AG04449 (cell line): ENCODE measurements at places on chromosomes 13 and 19.

DNA sequence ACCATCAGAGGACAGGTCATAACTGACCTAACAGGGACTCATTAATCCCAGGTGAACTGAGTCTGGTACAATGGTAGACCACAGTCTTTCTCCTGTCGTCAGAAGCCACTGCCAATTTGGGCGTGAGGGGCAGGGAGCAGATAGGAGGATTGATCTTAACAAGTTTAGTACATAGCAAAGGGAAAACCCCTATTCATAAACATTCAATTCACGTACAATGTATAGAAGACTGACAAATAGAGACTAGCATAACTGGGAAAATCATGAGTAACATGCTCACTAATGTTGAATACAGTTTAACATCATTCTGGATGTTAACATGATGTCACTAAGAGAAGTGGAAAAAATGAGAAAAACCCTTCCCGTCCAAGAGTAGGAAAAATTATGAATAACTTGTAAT, 54.1 kb downstream of the SLC7A1 start:
- DNase-seq, result no peak

GRCh38 chr19:5795382-5795919, 4.5 kb upstream of the DUS3L start:
- DNase-seq, result no peak

- no peak for DNase-seq
Measured at GRCh38 chr13:67146523-67147130, 83.5 kb downstream of the PCDH9 start.

- DNase-seq, result no peak
Measured at GRCh38 chr19:7595466-7596133, at the start of gene CAMSAP3. Gene CAMSAP3 (plus strand): TSS chr19:7595863. CDS start chr19:7596003, 140 bp downstream.

DNA sequence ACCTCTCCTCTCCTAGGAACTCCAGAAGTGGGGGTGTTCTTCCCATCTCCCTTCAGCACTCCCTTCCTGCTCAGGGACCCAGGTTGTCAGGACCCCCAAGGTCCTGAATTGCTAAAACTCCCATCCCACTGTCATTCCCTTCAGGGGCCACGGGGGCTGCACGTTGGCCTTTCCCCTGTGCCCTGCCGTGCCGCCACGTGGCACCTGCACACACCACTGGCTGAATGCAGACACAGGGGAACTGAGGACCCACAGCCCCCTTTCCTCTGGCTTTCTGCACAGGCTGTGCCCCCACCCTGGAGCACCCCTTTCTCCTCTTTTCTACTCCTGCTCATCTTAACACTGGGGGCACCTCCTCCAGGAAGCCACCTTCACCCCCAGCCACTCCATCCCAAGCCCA, 9.0 kb downstream of the SHANK1 start:
- DNase-seq, result no peak

- no peak for DNase-seq
Measured at GRCh38 chr13:110339975-110340550, 33.0 kb downstream of the COL4A2 start.

DNA sequence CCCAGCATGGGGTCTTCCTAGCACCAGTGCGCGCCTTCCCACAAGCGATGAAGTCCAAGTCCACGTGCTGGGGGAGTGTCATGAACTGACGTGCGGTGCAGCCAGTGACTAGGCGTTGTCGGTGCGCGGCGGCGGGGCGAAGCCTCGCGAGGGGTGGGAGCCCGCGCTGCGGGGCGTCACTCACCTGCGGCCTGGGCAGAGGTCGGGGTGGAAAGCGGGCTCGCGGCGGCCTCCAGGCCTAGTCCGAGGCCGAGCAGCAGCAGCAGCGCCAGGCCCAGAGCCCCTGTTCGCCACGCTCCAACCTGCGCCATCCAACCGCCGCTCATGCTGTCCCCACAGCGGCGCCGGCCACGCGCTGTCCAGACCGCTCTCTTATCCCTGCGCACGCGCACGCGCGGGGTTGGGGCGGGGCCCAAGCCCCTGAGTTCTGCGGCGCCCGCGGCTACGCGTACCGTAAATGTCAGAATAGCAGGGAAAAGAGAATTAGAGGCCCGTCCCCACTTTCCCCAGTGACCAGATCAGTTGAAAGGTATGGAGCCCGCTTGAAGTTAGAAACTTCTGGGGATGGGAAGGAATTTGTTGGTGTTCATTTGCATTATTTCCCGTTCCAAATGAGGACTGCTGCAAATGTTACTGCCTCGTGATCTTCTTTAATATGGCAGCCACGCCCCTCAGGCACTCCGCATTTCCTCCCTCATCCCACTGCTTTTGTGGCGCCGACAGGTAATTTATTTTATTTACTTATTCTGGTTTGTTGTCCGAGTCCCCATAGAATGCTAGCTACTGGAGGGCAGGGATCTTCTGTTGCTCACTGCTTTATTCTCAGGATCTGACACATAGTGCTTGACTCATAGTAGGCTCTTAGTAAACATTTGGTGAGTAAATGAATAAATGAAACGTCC, at the start of gene CD320:
CD320 (minus strand) TSS at position 394 of the 902 bp plus-strand sequence; CDS start at position 326, 68 bp downstream.
- no peak for DNase-seq

DNA sequence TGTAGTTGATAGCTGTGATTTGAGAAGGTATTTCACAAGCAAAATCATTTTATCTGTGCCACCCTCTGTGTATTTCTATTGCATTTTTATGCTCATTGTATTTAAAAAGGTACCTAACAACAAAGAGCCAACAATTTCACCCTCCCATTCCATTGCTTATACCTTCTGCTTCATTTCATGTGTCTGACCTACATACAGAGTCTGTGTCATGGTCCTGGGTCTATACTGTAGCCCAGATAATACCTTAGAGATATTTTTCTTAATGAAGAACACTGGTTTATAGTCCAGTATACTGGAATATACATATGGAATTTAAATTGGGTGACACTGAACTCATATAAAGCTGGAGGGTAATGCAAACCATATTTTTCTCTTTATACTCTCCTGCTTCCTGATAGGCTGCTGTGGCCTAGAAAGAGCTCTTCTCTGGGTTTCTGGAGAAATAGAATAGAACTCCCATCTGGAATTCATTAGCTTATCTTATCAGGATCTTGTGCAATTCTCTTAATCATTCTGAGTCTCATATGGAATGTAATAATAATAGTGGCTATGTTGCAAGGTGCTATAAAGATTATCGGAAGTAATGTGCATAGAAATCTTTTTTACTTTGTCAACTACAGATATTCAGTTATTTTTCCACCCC, 31.8 kb upstream of the SPART start:
- no peak for DNase-seq

DNA sequence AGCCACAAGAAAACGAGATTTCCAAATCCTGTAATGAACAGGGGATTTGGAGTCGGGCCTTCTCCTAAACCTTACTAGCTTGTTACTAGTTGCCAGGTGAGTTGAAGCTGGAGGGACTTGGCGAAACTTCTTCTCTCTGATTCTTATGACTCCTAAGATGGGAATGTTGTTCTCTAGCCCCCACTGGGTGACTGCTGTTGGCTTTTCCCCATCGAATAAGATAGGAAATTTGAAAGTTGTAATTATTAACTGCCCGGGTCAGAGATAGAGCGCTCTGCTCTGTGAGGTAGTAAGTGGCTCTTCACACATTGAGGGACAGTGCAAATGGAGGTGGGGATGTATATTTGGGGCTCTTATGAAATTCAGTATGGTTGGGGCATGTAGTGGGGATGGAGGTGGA, 111.2 kb upstream of the MBNL2 start:
- no peak for DNase-seq

DNA sequence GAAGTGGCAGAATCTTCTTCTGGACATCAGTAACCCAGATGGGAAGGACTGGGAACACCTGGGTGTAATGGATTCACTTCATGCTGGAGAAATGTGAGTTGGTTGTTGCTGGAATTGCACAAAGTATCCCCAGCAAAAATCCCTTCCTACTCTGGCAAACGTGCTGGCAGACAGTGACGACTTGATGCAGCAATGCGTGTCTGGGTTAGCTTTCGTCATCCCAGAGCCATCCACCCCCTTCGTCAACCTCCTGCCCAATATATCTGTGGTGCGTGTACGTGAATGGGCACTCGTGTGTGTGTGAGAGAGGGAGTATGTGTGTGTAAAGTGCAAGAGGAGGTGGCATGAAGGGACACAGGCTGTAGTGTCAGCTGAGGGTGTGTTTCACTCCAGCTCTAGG, 70.9 kb downstream of the TM9SF2 start:
- DNase-seq, result peak; percentile 34

- DNase-seq, result no peak
Measured at GRCh38 chr13:31011901-31012654, 79.6 kb downstream of the TEX26 start.

- peak; percentile 36 for DNase-seq
Measured at GRCh38 chr13:106212386-106213010, 323.0 kb downstream of the EFNB2 start.

GRCh38 chr13:99749271-99750019, 222.1 kb downstream of the ZIC5 start:
- DNase-seq, result no peak

DNA sequence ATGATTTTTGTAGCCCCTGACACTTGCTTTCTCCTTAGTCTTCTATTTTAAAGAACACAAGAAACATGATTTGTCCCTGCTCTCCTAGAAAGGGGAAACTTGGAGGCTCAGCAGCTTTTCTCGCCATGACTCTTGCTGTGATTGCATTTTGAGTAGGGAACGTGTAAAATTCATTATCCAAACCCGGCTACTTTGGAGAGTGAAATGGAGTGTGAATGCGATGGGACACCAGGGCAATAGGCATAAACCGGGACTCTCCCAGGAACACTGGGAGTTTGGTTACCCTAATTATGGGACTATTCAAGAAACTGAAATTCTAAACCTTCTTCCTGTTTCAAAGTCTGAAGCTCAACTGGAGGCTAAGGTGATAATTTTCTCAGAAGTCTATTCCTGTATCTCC, 181.7 kb upstream of the RFC3 start:
- no peak for DNase-seq

- DNase-seq, result no peak
Measured at GRCh38 chr13:44015811-44016210, 136.1 kb downstream of the LACC1 start.

GRCh38 chr19:44745341-44745831, 3.1 kb upstream of the BCL3 start:
- no peak for DNase-seq
